NCI-H460 (cell line): ENCODE measurements at places on chromosomes 2 and 18. TPM values are rescaled to one million over a fixed set of nuclear protein-coding genes. Genes with fewer than 3 reads are reported as not detected.
A peak's percentile ranks its signal among the peaks of the same experiment; 100 is the strongest.

DNA sequence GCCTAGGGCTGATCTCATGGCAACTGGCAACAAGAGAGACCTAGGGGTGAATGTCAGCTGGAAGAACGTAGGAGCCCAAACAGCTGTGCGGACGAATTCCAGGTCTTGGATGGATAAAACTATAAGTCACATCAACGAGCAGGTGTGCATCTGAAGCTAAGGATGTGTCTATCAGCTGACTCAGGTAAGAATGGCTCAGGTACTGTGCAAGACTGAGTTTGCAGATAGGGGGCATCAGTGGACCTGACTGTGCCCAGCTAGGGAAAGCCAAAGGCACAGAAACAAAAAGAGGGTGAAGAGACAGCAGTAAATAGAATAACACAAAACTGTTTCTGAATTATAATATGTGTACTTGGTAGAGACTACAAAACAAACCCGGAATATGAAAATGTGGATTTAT, 357.3 kb downstream of the ZEB2 start:
- DNase-seq, result no peak

SFTPB gene
- not detected in 2 replicates for total RNA-seq

CNDP1 gene
- not detected in 2 replicates for total RNA-seq

- no peak for DNase-seq
Observed at GRCh38 chr2:105541189-105542050, 142.6 kb upstream of the FHL2 start.

GRCh38 chr18:48671561-48671945, 132.7 kb downstream of the CTIF start:
- DNase-seq, result no peak

- DNase-seq, result no peak
Observed at GRCh38 chr2:4073026-4073569, 369.7 kb downstream of the DCDC2C start.

SNTG2 gene
- 0.12 TPM in 1 of 2 replicates, not detected in the other for total RNA-seq

GRCh38 chr2:96715658-96716057, 24.2 kb downstream of the LMAN2L start:
- peak; percentile 26 for DNase-seq

DNA sequence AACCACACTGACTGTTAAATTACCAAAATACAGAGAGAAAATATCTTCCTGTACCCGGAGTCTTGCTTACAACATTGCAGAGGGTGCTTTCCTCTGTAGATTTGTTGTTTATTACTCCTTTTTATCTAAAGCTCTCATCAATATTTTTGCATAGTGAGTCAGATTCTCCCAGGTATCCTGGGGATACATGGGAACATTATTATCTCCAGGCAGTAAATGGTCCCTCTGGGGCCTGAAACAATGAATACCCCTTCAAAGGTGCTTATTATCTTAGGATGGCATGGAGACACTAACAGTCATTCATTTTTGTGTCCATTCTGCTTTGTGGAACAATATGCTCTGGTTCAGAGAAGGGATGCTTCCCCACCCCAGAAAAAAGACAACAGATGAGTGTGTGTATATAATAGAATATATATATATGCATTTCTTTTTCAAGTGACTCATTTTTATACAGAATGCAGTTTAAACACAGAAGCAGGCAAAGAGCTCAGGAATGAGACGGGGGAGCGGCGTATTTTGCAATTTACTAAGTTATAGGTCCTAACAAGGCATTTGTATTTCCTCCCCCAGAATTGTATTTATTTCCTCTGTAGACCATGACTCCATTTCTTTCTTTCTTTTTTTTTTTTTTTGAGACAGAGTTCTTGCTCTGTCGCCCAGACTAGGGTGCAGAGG, 424.8 kb upstream of the ZEB2 start:
- peak; percentile 44 for DNase-seq

DNA sequence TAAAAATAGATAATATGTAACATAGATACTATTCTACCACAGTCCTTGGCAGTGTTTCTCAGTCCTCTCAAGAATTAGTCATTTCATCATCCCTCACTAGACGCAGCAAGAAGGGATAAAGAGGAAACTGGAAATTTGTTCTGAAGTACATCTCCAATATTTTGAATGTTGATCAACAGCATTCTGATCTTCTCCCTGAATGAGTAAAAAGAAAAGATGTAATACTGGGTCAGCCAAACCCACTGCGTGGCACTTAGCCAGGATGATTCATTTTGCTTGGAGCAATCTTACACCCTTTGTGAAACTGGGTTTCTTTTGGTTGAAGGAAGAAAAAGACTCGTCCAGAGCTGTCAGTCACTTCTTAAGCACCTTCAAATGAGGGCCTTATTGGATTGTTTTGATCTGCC, 54.1 kb downstream of the TAF1B start:
- DNase-seq, result peak; percentile 80

GRCh38 chr2:7812231-7812995, 869.4 kb upstream of the ID2 start:
- DNase-seq, result peak; percentile 5

SH3RF3 gene
- 0.23 and 0.32 TPM in 2 replicates for total RNA-seq

DNA sequence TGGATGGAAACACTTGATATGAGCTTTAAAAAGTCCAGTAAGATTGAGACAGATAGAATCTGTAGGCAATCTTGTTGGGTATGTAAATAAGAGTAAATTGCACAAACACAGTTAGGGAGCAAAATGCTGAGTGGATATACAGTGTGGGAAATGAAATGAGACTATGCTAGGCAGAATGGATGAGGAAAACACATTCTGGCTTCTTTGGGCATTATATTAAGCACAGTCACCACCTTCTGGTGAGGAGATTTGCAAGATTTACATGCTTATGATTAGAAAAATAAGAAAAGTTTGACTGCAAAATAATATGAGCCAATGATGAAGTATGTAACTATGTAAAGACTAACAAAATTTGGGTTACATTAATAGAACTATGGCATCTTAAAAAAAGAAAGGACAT, 2165.0 kb upstream of the CELF4 start:
- no peak for DNase-seq

GRCh38 chr18:49858309-49859020, 45.1 kb upstream of the ACAA2 start:
- peak; percentile 56 for DNase-seq

DNA sequence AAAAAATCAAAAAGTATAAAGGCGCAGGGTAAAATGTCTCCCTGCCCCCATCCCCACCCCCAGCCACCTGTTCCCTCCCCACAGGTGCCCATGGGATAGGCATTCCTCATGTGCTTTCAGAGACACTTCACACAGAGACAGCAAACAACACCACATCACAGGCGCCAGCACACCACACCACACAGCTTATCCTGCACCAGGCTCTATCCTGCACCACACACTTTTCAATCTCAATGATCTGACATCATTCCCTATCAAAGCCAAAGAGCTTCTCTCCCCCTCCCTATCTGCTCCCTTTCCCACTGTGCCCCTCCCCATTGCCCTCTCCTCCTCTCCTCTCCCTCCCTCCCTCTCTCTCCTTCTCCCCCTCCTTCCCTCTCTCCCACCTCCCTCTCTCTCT, 15.5 kb downstream of the FAM178B start:
- DNase-seq, result no peak

SMYD1 gene
- total RNA-seq, result not detected in 2 replicates

DNA sequence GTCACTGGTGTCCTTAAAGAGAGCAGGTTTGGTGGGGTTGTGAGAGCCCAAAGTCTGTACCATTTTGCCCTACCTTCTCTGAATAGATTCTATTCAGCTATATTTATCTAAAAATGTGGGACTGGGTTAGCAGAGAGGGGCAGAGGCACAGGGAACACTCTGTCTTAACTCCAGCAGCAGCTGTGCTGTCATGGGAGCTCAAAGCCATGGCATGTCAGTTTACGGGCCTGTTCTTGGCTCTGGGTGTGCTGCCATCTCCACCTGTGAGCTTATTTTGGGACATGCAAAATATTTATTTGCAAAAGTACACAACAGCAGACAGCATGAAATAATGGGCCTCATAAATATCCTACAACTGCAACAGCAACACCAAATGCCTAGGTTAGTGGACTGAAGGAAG, 129.6 kb upstream of the KCTD1 start:
- DNase-seq, result no peak

DNA sequence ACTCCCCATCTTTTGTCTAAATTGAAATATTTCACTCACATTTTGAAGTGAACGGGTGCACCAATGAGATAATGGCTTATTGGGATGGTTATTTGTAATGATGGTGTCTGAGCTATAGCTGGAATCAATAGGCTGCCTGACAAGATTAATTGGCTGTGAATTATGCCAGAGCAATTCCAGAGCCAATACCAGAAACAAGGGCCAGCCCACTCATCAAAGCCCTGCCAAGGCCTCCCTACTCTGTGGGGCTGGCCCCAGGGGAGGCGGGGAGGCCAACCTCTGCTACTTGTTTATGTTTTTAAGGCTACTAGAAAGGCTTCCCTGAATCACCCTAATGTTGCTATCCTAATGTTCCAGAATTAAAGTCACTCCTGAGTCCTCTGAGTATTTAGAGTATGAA, 29.1 kb upstream of the NEMP2 start:
- DNase-seq, result no peak

DNA sequence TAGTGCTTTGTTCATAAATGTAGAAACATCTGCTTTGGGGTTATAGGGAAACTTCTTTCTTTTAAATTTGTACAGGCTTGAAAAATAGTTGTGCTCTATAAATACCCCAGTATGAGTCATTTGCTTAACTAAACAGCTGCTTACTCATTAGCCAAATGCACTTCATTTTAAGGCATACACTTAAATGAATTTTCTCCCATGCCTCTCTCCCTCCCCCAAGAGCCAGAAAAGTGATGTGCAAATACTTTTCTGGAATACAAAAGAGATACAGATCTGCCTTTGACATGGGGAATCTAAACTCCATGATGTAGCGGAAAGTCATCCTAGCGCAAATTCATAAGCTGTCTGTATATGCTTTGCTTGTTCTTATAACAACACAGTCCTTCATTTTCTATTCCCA, 469.4 kb downstream of the DLGAP1 start:
- no peak for DNase-seq

ZNF892 gene
- total RNA-seq, result 1.3 and 2.0 TPM in 2 replicates

- DNase-seq, result no peak
Observed at GRCh38 chr2:100195942-100196341, 53.6 kb upstream of the AFF3 start.

COL4A3 gene
- 4.0 and 5.5 TPM in 2 replicates for total RNA-seq

DNA sequence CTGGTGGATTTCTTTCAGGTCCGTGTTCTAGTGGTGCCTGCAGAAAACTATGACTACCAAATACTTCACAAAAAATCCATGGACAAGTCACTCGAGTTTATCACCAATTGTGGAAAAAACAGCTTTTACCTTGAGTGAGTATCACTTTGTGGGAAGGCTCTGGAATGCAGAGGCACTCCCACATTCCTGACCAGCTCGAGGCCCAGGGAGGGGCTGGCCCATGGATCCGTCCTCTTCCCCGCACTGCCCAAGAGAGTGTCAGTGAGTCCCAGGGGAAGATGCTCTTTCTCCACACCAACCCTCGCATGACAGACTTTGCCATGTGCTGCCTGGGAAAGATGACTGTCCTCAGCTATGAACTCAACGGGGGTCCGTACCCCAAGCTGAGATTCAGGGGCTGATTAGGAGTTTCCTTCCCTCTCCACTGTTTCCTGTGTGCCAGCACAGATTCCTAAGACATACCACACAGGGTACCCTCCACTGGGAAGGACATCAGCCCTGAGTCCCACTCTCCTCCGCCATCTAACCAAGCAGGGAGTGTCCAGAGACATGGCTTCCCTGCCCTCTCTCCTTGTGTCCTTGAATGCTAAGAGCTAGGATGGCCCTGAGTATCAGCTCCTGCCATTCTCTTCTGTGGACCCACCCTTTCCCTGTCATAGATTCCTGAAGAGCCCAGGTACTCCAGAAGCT, 155.9 kb downstream of the LAMA3 start:
- DNase-seq, result no peak

SCTR gene
- not detected in 2 replicates for total RNA-seq

DNA sequence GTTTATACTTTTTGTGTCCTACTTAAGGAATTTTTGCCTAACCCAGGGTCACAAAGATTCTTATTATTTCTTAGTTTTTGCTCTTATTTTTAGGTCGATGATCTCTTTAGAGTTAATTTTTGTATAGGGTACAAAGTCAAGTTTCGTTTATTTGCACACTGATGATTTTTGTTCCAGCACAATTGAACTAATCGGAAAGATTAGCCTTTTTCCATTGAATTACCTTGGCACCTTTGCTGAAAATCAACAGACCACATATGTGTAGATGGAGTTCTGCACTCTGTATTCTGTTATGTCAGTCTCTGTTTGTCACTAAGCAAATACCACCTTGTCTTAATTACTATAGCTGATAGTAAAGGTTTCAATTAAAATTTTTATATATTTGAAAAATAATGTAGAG, 18.7 kb downstream of the EML4 start:
- DNase-seq, result no peak

DNA sequence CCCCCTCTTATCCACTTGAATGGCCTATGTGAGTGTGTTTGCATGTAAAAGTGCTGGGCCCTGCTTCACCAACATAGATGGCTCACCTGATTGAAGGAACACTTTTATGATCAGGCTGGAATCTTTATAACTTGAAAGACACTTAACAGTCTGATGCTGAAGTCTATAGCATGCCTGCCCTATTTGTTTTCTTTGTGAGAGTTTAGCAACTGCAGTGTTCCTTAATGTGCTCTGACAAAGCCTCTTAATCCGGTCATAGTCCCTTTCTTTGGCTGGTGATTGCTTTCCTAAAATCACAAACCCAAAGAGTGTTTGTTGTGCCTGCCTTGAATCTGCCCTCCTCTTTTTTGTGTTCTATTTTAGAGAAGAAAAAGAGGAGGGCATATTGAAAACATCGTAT, 1382.8 kb upstream of the CELF4 start:
- DNase-seq, result no peak

C1GALT1C1L gene
- total RNA-seq, result 1.3 and 2.0 TPM in 2 replicates

UGT1A8 gene
- total RNA-seq, result not detected in 2 replicates

DNA sequence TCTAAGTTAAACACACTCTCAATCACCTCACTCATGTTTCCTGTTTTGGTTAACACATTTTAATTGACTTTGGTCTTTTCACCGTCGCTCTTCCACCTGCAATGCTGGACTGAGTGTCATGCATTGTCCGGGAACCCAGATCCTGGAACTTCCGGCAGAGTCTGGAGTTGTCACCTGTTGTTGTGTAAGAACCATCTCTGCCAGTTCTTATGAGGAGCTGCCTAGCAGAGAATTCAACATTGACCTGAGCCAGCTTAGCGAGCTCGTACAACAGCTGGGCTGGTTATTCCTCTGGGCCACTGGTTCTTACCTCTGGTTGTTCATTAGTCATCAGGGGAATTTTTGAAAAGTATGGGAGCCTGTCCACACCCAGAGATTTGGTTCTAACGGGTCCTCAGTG, 75.7 kb downstream of the BCL2L11 start:
- no peak for DNase-seq

- no peak for DNase-seq
Observed at GRCh38 chr2:69538872-69539548, 101.8 kb upstream of the NFU1 start.

GALNT14 gene
- 21.8 and 24.5 TPM in 2 replicates for total RNA-seq
